ENCODE measurements at places on chromosomes 5 and 9.

GRCh38 chr9:14281136-14281795 lies 32.7 kb downstream of the NFIB start:
- DNase-seq, result no peak

- no peak for DNase-seq
These were observed 108.4 kb downstream of the MED10 start for GRCh38 chr5:6269925-6270324.

- no peak for DNase-seq
These were observed 790 bp upstream of the IARS1 start for GRCh38 chr9:92294297-92294676.

DNA sequence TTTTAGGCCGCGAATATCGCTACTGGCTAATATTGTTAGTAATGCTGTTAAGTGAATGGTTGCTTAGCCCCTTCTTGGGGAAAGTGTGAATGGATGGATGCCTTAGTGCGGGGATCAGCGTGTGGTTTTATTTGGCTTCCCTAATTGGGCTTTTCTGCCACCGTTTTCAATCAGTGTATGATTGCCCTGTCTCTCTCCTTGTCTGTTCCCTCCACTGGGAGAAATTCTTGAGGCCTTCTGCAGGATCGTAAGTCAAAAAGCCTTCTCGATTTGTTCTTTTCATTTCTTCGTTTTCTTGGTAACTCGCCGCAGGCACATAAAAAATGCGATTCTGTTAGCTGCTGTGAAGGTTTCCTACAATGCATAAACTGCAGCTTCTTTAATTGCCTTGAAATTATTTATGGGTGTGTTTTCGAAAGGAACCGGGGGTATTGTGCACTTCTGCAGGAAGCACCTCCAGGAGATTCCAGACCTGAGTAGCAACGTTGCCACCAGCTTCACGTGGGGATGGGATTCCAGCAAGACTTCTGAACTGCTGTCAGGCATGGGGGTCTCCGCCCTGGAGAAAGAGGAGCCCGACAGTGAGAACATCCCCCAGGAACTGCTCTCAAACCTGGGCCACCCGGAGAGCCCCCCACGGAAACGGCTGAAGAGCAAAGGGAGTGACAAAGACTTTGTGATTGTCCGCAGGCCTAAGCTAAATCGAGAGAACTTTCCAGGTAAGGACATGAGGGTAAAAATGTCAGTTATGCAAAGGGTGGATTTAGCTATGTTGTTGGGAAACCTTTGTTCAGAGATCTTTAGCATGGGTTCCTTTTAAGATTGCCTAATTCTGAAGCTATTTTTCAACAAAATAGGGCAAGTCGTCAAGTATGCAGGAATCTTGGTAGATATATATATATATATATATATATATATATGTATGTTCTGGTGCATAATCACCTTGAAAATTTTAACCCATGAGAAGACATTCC lies 700 bp downstream of the SKP2 start:
- no peak for DNase-seq

DNA sequence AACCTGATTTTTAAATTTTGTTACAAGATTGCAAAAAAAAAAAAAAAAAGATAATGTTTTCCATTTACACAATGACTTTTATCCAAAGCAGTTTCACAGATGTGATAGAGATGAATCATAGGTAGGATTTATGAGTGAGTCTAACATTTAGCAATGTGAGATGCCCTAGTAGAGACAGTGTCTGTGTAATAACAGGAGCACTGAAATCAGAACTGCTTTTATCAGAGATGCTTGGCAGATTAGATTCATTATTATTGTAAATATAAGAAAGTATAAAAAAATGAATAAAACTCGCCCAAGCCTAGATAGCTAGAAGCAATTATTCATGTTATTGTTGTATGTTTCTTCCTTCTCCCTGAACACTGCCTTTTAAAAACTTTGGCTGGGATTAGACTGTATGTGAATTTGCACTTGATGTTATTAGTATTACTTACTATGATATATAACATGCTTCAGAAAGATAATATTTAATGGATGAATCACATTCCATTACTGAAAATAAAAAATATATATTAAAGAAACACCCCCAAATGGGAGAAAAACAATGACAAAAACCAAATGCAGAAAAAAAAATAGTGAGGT lies 567.3 kb upstream of the KLF4 start:
- no peak for DNase-seq

- no peak for DNase-seq
These were observed 33.5 kb upstream of the ZSWIM6 start for GRCh38 chr5:61298580-61298979.

DNA sequence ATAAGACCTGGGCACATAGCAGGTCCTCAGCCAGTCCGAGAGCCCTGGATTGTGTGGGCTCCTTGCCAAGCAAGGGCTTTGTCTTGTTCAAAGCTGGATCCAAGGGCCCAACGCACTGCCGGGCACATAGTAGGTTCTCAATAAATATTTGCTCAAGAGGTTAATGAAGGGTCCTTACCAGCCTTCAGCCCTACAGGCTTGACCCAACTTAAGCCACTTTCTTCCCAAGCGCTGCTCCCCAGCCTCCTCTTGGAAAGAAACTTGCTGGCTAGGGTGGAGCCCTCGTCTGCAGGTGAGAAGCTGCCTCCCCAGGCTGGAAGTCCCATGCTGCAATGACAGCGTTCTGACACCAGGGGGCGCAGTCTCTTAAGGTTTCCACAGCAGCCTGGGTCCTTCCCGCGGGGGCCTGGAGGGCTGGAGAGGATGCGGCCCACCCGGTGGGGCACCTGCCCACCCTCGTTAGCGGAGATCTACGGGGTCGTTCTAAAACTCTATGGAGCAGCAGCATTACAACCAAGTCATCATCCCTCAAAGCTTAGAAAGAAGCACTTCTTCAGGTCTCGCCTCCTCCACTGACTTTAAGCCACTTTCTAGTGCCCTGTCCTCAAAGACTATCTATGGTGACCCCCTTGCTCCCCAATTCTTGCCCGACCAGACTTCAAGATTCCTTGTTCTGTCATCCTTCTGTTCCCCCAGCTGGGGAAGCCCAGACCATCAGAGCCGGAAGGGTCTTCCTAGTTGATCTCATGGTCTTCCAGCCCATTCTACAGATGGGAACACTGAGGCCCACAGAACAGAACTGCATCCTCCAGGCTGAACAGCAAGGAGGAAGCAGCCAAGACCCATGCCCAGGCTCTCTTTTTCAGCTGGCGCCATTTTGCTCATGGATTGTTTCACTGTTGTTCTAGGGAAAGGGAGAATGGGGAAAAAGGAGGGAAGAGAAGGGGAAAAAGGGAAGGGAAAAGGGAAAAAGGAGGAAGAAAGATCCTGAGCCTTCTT lies 115.4 kb downstream of the LHX2 start:
- no peak for DNase-seq

GRCh38 chr5:112228667-112229066 lies 190.4 kb downstream of the EPB41L4A start:
- DNase-seq, result no peak

- DNase-seq, result peak; percentile 18
These were observed 91.1 kb upstream of the RNF180 start for GRCh38 chr5:64074533-64074932.

- peak; percentile 74 for DNase-seq
These were observed 10.3 kb upstream of the GLE1 start for GRCh38 chr9:128494108-128494745.

DNA sequence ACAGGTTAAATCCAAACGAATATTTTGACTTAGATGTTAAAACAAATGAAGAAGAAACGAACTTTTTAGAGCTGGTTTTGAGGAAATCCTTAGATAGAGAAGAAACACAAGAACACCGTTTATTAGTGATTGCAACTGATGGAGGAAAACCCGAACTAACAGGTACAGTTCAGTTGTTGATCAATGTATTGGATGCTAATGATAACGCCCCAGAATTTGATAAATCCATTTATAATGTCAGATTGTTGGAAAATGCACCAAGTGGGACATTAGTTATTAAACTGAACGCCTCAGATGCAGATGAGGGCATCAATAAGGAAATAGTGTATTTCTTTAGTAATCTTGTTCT lies 842 bp downstream of the PCDHA5 start:
- DNase-seq, result no peak

DNA sequence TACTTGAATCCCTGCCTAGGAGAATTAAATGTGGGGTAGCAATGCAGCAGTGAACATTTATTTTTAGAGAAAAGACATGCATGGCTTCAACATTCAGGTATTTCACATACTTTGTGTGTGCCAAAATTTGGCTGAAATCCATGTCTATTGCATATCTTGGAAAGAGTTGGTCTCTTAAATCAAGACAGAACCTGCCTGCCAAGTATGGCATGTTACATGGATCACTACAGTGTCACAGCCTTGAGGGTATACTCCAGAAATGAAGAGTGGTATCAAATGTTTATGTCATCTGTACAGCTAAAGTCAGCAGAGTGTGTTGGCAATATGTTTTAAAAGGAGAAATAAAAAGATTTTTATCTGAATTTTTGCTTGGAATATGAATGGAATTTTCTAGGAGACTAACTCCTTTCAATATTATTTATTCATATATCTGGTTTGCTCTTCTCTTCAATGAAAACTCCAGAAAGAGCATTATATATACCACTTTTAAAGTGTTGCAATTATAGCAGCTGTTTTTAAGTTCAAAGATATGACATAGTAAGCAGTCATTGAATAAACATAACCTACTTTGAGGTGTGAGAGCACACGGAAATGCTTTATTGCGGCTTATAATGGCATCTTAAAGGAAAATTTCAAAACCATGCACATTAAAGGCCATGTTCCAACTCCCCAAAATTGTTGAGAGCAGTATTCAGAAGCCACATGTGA lies 95.4 kb upstream of the MINAR2 start:
- no peak for DNase-seq
